ENCODE measurements at places on chromosomes 6 and 20.
A peak's percentile ranks its signal among the peaks of the same experiment; 100 is the strongest.

GRCh38 chr6:161360520-161360919 is 86.7 kb upstream of the AGPAT4 start:
- DNase-seq = no peak

- no peak for DNase-seq
Observed at GRCh38 chr20:35200267-35200666, 26.2 kb upstream of the MMP24 start.

DNA sequence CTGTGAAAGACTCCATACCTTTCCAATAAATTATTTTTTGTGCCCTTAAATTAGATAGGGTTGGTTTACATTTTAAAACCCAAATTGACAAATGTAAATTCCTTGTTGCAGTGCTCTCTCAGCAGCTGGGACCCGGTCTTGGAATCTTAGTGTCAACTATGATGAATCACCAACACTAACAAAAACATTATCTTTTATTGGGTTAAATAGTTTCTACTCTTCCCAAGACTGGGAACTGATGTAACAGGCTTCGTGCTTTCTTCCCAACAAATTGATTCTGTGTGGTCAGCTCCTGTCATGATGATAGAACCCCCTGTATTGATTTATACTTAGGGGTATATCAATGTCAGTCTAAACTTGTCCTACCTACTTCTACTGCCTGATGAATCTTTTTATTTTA is 23.2 kb upstream of the AHI1 start:
- DNase-seq = no peak

- DNase-seq = no peak
Observed at GRCh38 chr20:58241766-58242465, 13.5 kb upstream of the ANKRD60 start.

GRCh38 chr6:22917344-22917743 is 348.0 kb downstream of the HDGFL1 start:
- DNase-seq = no peak

DNA sequence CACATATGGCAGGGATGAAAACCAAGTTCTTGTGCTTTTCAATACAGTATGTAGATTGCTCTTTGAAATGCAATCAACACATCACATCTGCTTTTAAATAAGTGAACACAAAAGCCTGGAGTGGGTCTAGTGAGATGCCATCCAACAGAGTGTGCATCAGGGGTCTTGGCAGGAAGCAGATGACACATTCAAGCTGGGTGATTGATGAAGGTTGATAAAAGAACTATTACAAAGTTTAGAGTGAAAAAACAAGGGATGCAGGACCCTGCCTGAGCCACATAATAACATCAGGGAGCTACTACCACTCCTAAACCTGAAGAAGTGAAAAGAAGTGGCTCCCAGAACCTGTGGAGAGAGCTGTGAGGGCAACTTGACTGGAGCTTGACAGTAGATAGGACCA is 16.6 kb upstream of the PLCB1 start:
- no peak for DNase-seq

GRCh38 chr6:109036574-109037294 is 57.9 kb downstream of the SESN1 start:
- DNase-seq = peak; percentile 51

DNA sequence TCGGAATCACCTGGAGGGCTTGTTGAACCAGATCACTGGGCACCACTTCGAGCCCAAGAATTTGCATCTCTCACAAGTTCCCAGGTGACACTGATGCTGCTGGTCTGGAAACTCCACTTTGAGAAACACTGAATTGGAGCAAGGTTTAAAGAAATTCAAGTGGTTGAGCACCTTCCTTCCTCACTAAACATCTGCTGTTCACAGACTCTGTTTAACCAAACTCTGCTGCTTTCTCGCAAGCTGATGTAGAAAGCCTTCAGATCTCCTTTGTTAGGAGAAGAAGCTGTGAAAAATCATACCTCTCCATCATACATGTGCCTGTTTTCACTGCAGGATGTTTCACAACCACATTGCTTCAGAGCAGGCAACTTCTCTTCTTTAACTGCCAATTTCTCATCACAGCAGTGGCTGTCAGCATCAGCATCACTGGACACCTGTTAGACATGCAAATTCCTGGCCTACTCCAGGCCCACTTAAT is 87.5 kb upstream of the TOP1 start:
- DNase-seq = no peak

- DNase-seq = no peak
Observed at GRCh38 chr6:16705081-16705993, 55.9 kb downstream of the ATXN1 start.

All from CD4-positive, alpha-beta T cell treated with Interleukin-17A for 1 hour (primary cell).